Activated CD8-positive, alpha-beta memory T cell treated with anti-CD3 and anti-CD28 coated beads for 1 hour (primary cell): ENCODE measurements at places on chromosomes 2 and 18.

DNA sequence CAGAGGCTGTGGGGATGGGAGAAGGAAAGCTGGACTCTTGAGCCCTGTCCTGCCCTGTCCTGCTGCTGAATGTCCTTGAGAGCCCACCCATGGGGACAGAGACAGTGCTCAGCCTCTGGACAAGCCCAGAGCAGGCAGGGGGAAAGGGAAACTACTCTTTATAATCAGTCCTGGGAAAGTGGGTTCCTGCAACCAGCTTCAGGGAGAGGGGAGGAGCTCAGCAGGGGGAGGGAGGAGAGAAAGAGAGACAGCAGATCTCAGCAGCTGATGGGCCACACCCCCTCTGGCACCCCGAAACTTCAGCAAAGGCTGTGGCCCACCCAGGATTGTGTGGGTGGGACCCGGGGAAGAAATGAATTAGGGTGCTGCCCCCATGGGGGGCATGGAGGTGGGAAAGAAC, 11.6 kb downstream of the ECEL1 start:
- DNase-seq = no peak

DNA sequence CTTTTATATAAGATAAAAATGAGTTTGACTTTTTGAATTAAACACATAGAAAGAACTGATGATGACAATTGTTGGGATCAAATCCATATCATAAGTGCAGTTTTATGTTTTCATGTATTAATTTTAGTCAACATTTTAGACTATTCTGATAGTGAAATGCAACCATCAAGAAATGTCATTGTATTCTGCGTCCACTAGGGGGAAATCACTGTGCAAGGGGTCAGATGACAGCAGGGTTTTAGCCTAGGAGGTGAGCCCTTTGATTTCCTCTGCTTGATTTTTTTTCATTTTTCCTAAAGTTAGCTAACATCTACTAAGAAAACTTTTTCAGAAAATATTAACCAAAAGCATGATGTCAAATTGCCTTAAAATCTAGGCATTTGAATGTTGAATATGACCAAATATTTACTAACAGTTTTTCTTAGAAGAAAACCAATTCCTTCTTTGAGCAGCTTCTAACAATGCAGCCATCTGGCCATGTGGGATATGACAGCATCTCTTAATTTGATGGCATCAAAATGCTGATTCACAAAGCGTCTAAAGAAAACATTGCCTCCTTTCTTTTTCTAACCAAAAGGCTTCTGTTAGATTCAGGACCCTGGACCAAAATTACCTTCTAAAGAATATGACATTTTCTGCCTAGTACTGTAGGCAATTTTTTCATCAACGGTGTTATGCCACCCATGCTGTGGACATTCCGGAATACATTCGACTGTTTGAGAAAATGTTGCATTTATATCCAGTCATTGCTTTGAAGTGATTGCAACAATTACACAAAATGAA, 141.5 kb downstream of the SPHKAP start:
- no peak for DNase-seq

GRCh38 chr2:180751306-180751920, 229.0 kb upstream of the UBE2E3 start:
- no peak for DNase-seq

- DNase-seq = no peak
Observed at GRCh38 chr18:38923540-38923939, 1357.9 kb upstream of the CELF4 start.

GRCh38 chr2:153717060-153717459, 154.7 kb upstream of the GALNT13 start:
- no peak for DNase-seq

- no peak for DNase-seq
Observed at GRCh38 chr18:44840058-44840790, 159.5 kb downstream of the SETBP1 start.

GRCh38 chr2:240440704-240441320, 5.3 kb downstream of the GPC1 start:
- DNase-seq = no peak

- DNase-seq = no peak
Observed at GRCh38 chr18:59624369-59624765, 72.9 kb downstream of the CCBE1 start.

DNA sequence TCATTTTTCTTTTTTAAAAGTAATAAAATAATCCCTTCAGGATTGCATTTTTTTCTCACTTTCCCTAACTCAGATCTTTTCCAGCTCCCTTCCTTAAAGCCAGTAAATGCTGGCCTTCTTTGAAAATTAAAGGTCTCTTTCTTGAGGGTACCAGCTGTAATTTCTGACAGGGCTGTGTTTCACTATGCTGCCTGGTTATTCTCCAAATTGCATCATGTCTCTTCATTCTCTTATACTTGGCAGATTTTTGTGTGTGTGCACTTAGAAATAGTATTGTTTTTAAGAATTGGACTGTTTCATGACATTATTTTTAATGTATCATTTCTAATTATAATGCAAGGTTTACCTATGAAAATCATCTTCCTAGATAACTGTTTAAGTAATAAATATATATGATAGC, 72.0 kb upstream of the EPB41L5 start:
- DNase-seq = no peak

- no peak for DNase-seq
Observed at GRCh38 chr18:74945774-74946545, 263.0 kb downstream of the PTGR3 start.

GRCh38 chr2:65656160-65656718, 223.8 kb upstream of the SPRED2 start:
- DNase-seq = no peak

DNA sequence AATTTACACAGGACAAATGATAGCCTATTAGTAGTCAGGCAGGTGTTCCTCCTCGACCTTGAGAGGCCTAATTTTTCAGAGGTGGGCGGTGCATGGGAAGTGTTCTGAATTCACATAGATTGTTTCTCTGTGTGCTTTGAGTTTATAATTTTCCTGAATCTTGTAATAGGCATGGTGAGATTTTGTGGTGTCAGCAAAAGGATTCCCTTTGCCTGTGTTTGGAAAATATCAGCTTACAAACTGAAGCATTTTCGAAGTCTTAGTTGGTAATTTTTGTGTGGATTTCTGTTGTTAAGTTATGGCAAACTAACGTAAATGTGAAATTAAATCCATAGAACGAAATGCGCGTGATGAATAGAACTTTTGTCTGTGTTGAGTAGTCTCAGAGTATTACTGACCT, 194.0 kb upstream of the RBMS1 start:
- no peak for DNase-seq

DNA sequence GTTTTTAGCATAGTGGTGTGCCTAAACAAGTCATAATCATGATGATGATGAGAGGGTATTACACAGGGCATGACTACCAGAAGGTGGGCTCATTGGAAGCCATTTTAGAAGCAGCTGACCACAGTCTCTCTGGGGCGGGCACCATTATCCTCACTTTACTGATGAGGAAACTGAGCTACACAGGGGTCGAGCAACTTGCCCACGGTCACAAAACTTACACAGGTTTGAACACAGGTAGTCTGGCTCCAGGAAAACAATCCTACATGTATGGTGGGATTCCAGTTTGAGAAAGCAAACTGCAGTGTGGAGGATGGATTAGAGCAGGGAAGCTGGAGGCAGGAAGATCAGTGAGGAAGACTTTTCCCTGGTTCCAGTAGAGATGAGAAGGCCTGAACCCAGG, 6.2 kb downstream of the RHOB start:
- DNase-seq = no peak

DNA sequence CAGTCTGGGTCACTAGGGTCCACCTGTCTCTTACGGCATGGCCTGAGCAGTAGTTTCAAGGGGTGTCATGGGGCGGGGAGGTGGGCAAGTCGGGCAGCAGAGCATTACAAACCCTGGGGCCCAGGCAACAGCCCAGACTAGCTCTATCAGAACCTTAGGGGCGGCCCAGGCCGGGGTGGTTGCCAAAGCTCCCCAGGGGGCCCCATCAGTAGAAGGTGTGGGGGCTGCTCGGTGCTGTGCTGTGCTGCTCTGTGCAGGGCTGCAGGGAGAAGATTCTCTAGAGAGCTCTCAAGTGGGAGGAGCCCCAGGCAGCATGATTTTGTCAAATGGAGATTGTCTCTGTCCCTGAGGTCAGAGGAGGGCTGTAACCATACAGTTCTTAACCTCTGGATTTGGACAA, 36.4 kb upstream of the SLC14A1 start:
- DNase-seq = no peak

GRCh38 chr2:85188852-85189251, 55.7 kb downstream of the TCF7L1 start:
- no peak for DNase-seq

DNA sequence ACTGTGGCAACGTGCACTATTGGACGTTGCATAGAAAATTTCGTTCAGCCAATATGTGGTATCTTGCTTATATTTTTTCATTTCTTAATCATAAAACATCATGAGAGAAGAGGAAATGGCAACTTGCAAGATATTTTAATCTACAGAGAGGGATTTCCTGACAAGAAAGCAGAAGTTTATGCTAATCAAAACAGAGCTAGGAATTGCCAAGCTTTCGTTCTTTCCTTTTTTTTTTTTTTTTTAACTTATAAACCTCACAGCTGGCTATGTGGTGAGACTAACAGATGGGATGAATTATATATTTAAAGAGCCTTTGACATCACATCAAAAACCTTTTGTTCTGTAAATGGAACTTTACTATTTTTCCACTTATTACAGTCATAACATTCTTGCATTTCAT, 1136.9 kb upstream of the TMEFF2 start:
- DNase-seq = no peak

DNA sequence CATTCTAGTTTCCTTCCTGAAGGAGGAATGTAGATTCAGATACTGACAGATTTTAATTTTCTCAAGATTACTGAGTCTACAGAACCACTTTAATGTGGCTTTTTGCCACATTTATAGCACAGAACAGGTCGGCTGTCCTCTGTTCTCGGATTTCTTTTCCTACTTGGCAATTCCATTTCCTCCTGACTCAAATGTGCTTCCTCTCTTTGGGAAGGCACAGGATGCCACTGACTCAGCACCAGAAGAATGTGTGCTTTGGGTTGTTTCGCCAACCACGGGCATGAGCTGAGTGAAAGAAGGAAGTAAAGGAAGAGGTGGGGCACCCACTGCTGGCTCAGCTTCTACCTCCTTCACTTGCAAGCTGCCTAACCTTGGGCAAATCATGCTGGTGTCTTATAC, 970.6 kb upstream of the ACVR2A start:
- DNase-seq = no peak

GRCh38 chr2:210623506-210623905, 67.1 kb downstream of the CPS1 start:
- DNase-seq = no peak

- no peak for DNase-seq
Observed at GRCh38 chr18:8957731-8958130, 144.8 kb upstream of the NDUFV2 start.

- no peak for DNase-seq
Observed at GRCh38 chr2:199744724-199745123, 106.3 kb downstream of the FTCDNL1 start.

GRCh38 chr2:128686497-128686859, 367.8 kb upstream of the HS6ST1 start:
- DNase-seq = no peak

DNA sequence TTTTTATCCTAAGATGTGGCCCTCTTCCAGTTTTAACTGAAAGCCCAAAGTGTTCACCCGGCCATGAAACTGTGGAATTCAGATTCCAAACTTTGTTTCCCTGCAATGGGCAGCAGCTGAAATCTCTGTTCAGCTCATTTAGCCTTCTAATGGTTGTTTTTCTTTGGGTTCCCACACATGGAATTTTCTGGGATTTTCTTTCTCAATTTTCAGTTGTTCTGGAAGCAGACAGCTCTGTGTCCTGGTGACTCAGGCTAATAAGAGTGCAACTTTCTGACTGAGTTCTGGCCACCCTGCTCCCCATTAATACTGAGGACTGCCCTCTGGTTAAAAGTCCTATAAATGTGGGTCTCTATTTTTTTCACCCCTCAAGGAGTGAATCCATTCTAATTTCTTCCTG, 78.5 kb downstream of the PMS1 start:
- DNase-seq = no peak

DNA sequence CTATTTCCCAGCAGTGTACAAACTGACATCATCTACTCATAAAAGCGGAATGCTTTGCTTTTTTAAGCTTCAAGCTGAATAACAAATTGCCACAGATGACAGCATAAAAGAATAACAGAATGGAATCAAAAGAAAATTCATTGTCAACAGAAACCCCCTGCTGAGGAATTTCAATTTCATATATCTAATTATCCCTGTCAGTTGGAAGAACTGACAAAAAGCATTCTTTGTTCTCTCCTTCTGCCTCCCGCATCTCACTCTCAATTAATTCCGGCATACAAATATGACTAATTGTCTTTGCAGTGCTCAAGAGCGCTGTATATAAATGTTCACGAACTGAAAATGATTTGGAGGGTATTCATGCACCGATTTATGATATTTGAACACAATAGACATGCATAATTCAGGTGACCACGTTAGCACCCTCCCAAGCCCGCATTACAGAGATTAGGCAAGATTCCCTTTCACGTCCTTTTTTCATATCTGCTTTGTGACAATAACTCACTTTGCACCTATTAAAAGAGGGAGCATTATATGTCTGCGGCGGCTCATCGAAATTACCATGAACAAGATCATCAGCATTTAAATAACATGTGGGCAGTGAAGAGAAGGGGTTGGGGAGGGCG, 277.7 kb upstream of the SALL3 start:
- DNase-seq = no peak

GRCh38 chr18:54173980-54174630, 50.4 kb downstream of the MBD2 start:
- no peak for DNase-seq

DNA sequence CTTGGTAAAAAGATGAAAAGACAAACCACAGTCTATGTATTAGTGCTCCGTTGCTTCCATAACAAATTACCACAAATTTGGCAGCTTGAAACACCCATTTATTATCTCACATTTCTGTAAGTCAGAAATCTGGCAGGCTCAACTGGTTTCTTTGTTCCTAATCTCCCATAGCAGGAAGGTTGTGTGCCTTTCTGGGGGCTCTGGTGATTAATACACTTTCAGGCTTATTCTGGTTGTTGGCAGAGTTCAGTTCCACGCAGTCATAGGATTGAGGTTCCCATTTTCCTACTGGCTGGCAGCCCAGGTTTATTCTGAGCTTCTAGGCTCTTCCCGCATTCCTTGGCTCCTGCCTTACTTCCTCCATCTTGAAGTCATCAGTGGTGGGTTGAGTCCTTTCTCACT, 189.3 kb downstream of the ANAPC1 start:
- no peak for DNase-seq

DNA sequence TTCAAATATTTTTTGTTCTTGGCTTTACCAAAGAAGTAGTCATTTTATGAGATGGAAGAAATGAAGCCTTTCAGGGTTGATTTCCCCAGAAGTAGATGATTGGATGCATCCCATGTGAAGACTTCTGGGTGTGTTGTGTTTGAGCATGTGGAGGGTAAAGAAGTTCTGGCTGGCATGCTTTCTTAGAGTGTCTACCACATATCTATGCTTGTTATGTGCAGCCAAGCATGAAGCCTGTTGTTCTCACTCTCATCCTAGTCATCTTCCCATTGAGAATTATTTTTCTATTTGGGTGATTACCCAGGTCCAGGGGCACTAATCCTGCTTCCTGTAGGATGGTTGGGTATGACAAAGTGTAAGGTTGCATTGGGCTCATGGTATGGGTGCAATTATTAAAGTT, 472.9 kb downstream of the PTPRM start:
- DNase-seq = no peak
